ENCODE measurements at places on chromosomes 7 and 10. TPM values are rescaled to one million over a fixed set of nuclear protein-coding genes. Genes with fewer than 3 reads are reported as not detected.

- DNase-seq, result no peak
- peaks cover 34% of the 10 kb centered on the region for H3K36me3 ChIP-seq
- H3K27ac ChIP-seq, result no peak overlapping the region
- peaks cover 10% of the 10 kb centered on the region for H3K4me1 ChIP-seq
Measured at GRCh38 chr10:79353726-79354125, 6.5 kb downstream of the PPIF start.

DNA sequence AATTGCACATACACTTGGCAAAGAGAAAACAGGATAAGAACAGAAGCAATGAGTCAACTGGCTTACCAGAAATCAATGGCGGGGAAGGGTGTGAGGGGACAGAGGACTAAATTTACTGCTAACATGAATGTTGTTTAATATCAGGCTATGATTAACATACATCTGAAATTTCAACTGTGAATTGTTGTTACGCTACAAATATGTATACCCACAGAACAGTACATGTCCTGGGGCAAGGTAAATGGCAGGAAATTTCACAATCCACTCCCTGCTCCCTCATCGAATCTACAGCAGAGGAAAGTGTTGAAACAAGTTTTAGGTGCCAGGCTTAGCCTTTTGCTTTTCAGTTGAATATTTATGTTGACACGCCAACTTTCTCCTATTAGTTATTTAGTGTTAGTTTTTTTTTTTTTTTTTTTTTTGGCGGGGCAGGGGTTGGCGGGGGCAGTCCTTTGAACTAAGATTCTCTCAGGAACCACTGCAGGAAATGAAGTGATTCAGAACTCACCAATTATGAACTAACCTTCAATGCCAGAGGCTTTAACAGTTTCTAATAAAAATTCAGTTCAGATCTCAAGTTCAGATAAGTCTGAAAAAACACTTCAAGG, 99.0 kb downstream of the UBE2H start:
- no peak overlapping the region for H3K4me3 ChIP-seq
- no peak overlapping the region for H3K27ac ChIP-seq

- no peak overlapping the region for H3K27ac ChIP-seq
- H3K4me1 ChIP-seq, result no peaks in the 10 kb centered on the region
- no peak overlapping the region for H3K4me3 ChIP-seq
- peaks cover 7% of the 10 kb centered on the region for H3K27me3 ChIP-seq
Measured at GRCh38 chr7:51344406-51345138, 28.0 kb upstream of the COBL start.

GRCh38 chr7:79245623-79246249, 207.7 kb downstream of the MAGI2 start:
- H3K27ac ChIP-seq, result no peak overlapping the region
- H3K4me1 ChIP-seq, result no peaks in the 10 kb centered on the region
- H3K27me3 ChIP-seq, result no peaks in the 10 kb centered on the region

GRCh38 chr10:121217331-121217730, 366.2 kb downstream of the WDR11 start:
- peaks cover 23% of the 10 kb centered on the region for H3K4me1 ChIP-seq
- H3K36me3 ChIP-seq, result no peaks in the 10 kb centered on the region
- DNase-seq, result no peak
- no peak overlapping the region for H3K4me3 ChIP-seq

DNA sequence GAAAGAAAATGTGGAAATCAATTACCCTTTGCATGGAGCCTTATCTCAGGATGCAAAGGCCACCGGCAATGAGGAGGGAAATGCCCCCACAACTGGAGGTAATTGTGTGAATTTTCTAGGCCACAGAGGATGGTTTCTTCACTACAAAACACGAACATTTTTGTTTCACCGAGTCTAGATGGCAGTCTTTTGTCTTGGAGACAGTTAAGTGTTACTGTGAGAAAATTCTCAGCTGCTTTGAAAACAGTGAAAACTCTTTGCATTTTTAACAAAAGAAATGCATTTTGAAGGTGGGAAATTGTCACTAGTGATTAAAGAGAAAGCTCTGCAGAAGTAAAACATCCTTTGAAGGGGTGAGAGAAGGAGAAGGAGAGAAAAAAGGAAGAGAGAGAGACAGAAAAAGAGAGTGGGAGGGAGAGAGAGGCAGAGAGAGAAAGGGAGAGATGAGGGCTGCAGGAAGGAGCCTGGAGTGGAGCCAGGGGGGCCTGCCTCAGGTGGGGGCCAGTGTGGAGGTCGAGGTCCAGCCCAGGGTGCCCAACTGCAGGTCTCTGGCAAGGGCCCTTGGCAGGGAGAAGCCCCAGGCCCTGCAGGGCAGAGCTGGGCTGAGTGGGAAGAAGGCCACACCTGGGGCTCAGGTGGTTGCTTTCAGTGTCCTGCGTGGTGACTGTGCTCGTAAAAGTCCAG, 261.4 kb downstream of the ADARB2 start:
- DNase-seq, result no peak
- no peak overlapping the region for H3K4me3 ChIP-seq
- no peak overlapping the region for H3K27ac ChIP-seq
- no peaks in the 10 kb centered on the region for H3K4me1 ChIP-seq
- no peaks in the 10 kb centered on the region for H3K36me3 ChIP-seq

GRCh38 chr7:1741751-1742554, 71.9 kb downstream of the ELFN1 start:
- no peak for DNase-seq
- no peaks in the 10 kb centered on the region for H3K27me3 ChIP-seq
- peaks cover 4% of the 10 kb centered on the region for H3K36me3 ChIP-seq
- peaks cover 9% of the 10 kb centered on the region for H3K4me1 ChIP-seq

DNA sequence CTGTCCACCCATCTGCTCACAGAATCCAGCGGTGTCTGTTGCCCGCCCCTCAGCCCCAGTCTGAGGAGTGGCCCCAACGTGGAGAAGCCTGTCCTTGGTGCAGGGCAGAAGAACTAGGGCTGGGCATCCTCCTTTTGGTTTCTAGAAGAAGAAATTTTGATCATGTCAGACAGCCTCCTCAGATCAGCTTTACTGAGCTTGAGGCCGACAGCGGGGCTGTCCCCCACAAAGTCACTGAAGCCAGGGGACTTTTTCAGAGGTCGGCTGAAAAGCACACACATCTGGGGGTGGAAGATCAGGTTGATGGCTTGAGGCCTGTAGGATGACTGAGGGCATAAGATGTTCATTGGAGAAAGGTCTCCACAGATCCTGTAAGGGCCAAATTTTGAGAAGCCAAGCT, 767.9 kb downstream of the GRID1 start:
- no peak for DNase-seq
- no peak overlapping the region for H3K27ac ChIP-seq
- H3K27me3 ChIP-seq, result no peaks in the 10 kb centered on the region
- H3K36me3 ChIP-seq, result no peaks in the 10 kb centered on the region
- H3K4me3 ChIP-seq, result no peak overlapping the region

- H3K4me3 ChIP-seq, result no peak overlapping the region
- no peak overlapping the region for H3K27ac ChIP-seq
- no peaks in the 10 kb centered on the region for H3K36me3 ChIP-seq
- no peaks in the 10 kb centered on the region for H3K4me1 ChIP-seq
Measured at GRCh38 chr10:76388321-76389023, 957.0 kb downstream of the LRMDA start.

- H3K36me3 ChIP-seq, result no peaks in the 10 kb centered on the region
- H3K27ac ChIP-seq, result no peak overlapping the region
Measured at GRCh38 chr7:90512821-90513254, 43.4 kb downstream of the PTTG1IP2 start.

DNA sequence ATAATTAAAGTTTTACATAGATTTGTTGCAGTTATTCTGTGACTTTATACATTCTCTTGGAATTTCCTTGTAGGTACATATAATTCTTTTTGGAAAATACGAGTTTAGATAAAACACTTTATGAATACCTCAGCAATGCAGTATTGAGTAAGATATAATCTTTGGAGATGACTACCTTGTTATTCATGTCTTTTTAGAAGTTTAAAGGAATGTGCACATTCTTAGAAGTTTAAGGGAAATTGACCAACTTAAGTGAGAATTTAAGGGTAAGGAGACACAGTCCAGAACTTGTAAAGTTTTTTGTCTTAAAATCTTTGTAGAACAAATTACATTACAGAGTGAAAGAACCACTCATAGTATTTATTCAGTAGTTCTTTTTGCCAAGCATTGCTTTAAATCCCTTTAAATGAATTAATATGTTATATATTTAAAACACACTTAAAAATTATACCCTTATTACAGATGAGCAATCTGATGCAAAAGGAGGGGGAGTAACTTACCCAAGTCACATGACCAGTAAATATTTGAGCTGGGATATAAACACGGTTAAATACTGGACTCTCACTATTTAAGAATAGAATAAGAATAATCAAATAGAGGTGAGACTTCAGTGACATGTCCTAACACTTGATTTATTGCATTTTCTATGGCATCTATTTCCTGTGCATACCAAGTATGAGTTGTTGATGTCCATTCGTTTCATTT, 139.5 kb upstream of the FERD3L start:
- H3K4me3 ChIP-seq, result no peak overlapping the region
- no peaks in the 10 kb centered on the region for H3K36me3 ChIP-seq
- no peaks in the 10 kb centered on the region for H3K4me1 ChIP-seq
- no peak overlapping the region for H3K27ac ChIP-seq
- H3K27me3 ChIP-seq, result no peaks in the 10 kb centered on the region

DNA sequence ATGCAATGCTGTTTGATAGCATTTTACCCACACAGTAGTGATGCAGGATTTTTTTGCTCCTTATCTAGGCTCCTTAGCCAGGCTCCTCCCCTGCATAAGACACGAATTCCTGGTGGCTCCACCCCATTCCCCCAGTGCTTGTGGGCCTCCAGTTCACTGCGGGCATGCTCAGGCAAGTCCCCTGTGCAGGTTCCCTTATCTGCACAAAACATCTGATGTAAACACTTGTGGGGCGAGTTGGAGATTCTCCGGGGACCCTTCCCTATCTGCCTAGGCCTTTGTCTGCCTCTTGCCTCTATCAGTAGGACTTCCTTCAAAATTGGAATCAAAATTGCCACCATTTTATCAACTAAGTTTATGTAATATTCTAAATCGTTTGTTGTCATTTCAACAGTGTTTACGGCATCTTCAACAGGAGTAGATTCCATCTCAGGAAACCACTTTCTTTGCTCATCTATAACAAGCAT, 5.4 kb upstream of the STK17A start:
- H3K27me3 ChIP-seq, result no peaks in the 10 kb centered on the region
- no peak overlapping the region for H3K27ac ChIP-seq
- no peaks in the 10 kb centered on the region for H3K4me1 ChIP-seq
- DNase-seq, result peak; percentile 39

DNA sequence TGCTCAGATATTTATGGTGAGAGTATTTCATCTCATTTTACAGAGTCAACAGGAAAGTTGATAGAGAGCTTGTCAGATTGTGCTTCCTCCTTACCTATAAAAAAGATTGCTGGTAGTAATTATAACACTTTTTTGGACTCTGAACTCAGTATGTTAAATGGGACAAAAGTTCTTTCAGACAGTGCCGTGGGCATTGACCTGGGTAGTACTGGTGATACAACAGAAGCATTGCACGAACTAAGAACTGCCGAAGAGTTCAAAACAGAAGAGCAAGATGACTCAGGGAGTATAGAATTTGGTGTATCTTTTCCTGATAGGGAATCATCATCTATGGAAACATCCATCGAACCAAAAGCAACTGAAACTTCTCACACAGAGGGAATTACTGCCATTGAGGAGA, 58.6 kb downstream of the LOXL4 start:
- DNase-seq, result no peak
- no peak overlapping the region for H3K27ac ChIP-seq
- no peaks in the 10 kb centered on the region for H3K4me1 ChIP-seq
- no peak overlapping the region for H3K4me3 ChIP-seq

GRCh38 chr7:41033500-41033899, 669.4 kb downstream of the INHBA start:
- no peak overlapping the region for H3K27ac ChIP-seq
- H3K4me1 ChIP-seq, result no peaks in the 10 kb centered on the region
- DNase-seq, result no peak
- no peaks in the 10 kb centered on the region for H3K27me3 ChIP-seq
- no peaks in the 10 kb centered on the region for H3K36me3 ChIP-seq

- no peak overlapping the region for H3K4me3 ChIP-seq
- H3K36me3 ChIP-seq, result no peaks in the 10 kb centered on the region
- no peaks in the 10 kb centered on the region for H3K27me3 ChIP-seq
- no peak for DNase-seq
- peaks cover 8% of the 10 kb centered on the region for H3K4me1 ChIP-seq
Measured at GRCh38 chr7:30897770-30898169, 13.9 kb upstream of the AQP1 start.

GRCh38 chr10:48257407-48257961, 17.0 kb downstream of the FRMPD2 start:
- H3K36me3 ChIP-seq, result no peaks in the 10 kb centered on the region
- H3K27me3 ChIP-seq, result no peaks in the 10 kb centered on the region
- peak overlapping the region; percentile 93 for H3K27ac ChIP-seq
- DNase-seq, result no peak
- peaks cover 34% of the 10 kb centered on the region for H3K4me1 ChIP-seq
- H3K4me3 ChIP-seq, result no peak overlapping the region

C10orf105 gene
- 0.85 TPM for polyA plus RNA-seq

PHTF2 gene
- polyA plus RNA-seq, result 28.4 TPM

CDHR1 gene
- 0.72 TPM for polyA plus RNA-seq

HTR5A gene
- polyA plus RNA-seq, result not detected

CARD11 gene
- not detected for polyA plus RNA-seq

CD36 gene
- 2.4 TPM for polyA plus RNA-seq

TECTB gene
- polyA plus RNA-seq, result not detected

GBX1 gene
- polyA plus RNA-seq, result 1.1 TPM

Measured in cardiac muscle cell (in vitro differentiated cells and primary cell).